ENCODE measurements at places on chromosomes 5 and 9. TPM values are rescaled to one million over a fixed set of nuclear protein-coding genes. Genes with fewer than 3 reads are reported as not detected.

GRCh38 chr9:89422151-89422975 lies 75.5 kb downstream of the SEMA4D start:
- H3K27me3 ChIP-seq = no peaks in the 10 kb centered on the region
- H3K36me3 ChIP-seq = no peaks in the 10 kb centered on the region
- H3K4me3 ChIP-seq = no peak overlapping the region
- no peak overlapping the region for H3K27ac ChIP-seq

- H3K27ac ChIP-seq = no peak overlapping the region
- no peaks in the 10 kb centered on the region for H3K36me3 ChIP-seq
- no peak for DNase-seq
- no peaks in the 10 kb centered on the region for H3K4me1 ChIP-seq
- no peaks in the 10 kb centered on the region for H3K27me3 ChIP-seq
- no peak overlapping the region for H3K4me3 ChIP-seq
These were observed 25.7 kb upstream of the FCN1 start for GRCh38 chr9:134943411-134943810.

GRCh38 chr5:15797116-15797515 lies 297.1 kb downstream of the FBXL7 start:
- H3K27ac ChIP-seq = no peak overlapping the region
- no peaks in the 10 kb centered on the region for H3K27me3 ChIP-seq
- H3K4me3 ChIP-seq = no peak overlapping the region
- no peak for DNase-seq
- H3K4me1 ChIP-seq = no peaks in the 10 kb centered on the region

DNA sequence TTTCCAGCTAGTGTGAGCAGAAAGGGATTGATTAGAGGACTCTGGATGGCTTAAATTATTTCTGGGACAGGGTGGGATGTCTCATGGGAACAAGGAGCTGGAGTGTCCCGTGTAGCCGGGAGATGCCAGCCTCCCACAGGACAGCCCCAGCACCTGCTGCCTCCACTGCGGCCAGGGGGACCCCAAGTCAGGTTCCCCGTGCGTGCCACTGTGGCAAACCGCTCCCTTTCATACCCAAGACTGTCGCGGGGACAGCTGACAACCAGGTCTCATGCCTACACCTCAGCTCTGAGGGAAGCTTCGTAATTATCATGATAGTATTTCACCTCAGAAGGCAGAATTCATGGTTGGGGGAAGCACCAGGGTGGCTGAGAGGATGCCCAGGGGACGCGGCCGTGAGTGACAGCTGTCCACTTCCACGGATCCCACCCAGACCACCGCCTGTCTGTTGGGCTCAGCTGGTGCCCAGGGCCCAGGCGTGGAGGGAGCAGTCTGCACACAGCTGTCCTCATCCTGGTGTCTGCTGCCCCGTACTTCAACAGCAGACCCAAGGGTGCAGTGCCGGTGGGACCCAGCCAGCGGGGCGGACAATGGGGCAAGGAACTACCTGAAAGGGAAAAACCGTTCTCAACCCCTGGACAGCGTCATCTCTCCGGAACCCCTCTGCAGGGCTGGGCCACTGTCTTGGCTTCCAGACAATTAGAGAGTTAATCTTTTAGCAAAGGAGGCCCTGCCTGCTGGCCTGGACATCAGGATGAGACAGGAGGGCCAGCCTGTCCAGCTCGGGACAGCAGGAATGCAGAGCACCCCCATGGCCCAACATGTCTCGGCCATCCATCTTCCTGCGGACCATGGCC lies 166.9 kb downstream of the OLFM1 start:
- H3K36me3 ChIP-seq = no peaks in the 10 kb centered on the region
- H3K4me3 ChIP-seq = no peak overlapping the region
- no peak for DNase-seq
- H3K4me1 ChIP-seq = no peaks in the 10 kb centered on the region
- H3K27me3 ChIP-seq = no peaks in the 10 kb centered on the region

- no peaks in the 10 kb centered on the region for H3K27me3 ChIP-seq
- no peak for DNase-seq
- H3K36me3 ChIP-seq = no peaks in the 10 kb centered on the region
These were observed 92.0 kb downstream of the SPEF2 start for GRCh38 chr5:35709688-35710087.

- no peaks in the 10 kb centered on the region for H3K36me3 ChIP-seq
- DNase-seq = no peak
- H3K4me3 ChIP-seq = no peak overlapping the region
These were observed 3.3 kb downstream of the RNF183 start for GRCh38 chr9:113299800-113300292.

- no peak overlapping the region for H3K4me3 ChIP-seq
- H3K4me1 ChIP-seq = no peaks in the 10 kb centered on the region
- DNase-seq = no peak
- no peaks in the 10 kb centered on the region for H3K27me3 ChIP-seq
These were observed 31.0 kb upstream of the B4GALT1 start for GRCh38 chr9:33198165-33198564.

DNA sequence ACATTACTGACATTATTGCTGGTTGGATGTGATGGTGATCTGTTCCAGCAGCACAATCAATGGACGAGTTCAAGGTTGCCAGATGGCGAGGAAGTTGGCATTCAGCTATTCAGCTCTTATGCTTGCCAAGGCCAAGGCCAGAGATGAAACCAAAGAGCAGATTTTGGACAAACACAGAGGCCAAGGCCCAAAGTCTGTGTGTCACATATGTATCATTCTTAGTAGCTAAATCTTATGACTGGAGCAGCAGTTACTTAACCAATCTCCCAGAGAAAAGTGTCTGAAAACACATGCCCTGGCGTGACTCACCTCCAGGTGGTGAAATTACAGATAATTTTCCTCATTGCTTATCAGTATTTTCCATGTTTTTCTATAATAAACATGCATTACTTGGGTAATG lies 189.0 kb upstream of the EGFLAM start:
- no peak for DNase-seq
- H3K36me3 ChIP-seq = no peaks in the 10 kb centered on the region
- H3K27me3 ChIP-seq = no peaks in the 10 kb centered on the region
- H3K4me1 ChIP-seq = peaks cover 9% of the 10 kb centered on the region
- H3K4me3 ChIP-seq = no peak overlapping the region

DNA sequence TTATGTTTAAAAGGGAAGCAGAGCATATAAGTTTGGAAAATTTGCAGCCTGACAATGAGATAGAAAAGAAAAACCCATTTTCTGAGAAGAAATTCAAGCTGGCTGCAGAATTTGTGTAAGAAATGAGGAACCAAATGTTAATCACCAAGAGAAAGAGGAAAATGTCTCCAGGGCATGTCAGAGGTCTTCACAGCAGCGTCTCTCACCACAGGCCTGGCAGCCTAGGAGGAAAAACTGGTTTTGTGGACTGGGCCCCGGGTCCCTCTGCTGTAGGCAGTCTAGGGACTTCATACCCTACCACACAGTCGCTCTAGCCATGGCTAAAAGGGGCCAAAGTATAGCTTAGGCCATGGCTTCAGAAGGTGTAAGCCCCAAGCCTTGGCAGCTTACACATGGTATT lies 32.1 kb upstream of the HSD17B4 start:
- peaks cover 20% of the 10 kb centered on the region for H3K4me1 ChIP-seq
- H3K27ac ChIP-seq = no peak overlapping the region
- H3K27me3 ChIP-seq = no peaks in the 10 kb centered on the region
- no peak for DNase-seq
- H3K4me3 ChIP-seq = no peak overlapping the region

- H3K27ac ChIP-seq = no peak overlapping the region
- no peak for DNase-seq
- H3K4me3 ChIP-seq = no peak overlapping the region
- peaks cover 9% of the 10 kb centered on the region for H3K4me1 ChIP-seq
These were observed 10.9 kb upstream of the ARHGEF28 start for GRCh38 chr5:73615085-73615484.

DNA sequence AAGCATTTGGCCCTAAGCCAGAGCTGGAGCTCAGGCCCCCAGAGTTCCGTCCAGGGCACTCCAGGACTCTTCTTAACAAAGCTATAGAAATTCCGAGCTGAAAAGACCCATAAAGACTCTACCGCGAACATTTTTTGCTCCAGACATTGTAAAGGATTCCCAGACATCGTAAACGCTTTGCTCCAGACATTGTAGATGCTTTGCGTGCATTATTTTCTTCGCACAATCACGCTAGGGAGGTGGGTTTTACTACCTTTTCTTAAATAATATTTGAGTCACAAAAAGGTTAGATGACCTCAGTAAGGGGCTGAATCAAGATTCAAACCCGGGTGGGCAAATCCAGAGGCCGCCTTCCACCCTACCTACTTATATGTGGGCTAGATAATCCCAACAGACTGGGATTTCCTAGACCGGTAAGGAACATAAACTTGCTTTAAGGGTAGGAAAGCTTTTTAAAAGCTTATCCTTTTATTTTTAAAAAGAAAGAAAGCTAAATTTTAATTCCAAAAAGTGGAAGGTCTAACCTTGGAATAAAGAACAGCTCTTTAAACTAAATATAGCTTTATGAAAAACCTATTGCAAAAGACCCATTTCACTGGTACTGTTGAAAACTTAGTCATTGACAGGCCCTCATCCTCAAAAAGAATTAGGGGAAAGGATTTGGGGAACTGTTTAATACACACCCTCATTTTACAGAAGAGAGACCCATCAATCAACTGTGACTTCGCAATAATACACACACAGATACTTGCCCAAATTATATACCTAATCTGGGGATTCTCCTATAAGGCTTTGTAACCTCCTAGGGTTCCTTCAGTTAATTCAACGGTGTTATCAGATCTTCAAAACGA lies 822 bp upstream of the TNIP1 start:
- H3K27ac ChIP-seq = peak overlapping the region; percentile 93
- H3K4me1 ChIP-seq = peaks cover 50% of the 10 kb centered on the region
- DNase-seq = no peak
- H3K27me3 ChIP-seq = no peaks in the 10 kb centered on the region
- H3K4me3 ChIP-seq = peak overlapping the region; percentile 89

GRCh38 chr5:140220698-140221064 lies 45.7 kb downstream of the CYSTM1 start:
- no peak for DNase-seq
- H3K4me1 ChIP-seq = peaks cover 11% of the 10 kb centered on the region
- H3K27me3 ChIP-seq = no peaks in the 10 kb centered on the region
- no peaks in the 10 kb centered on the region for H3K36me3 ChIP-seq
- H3K4me3 ChIP-seq = no peak overlapping the region

GRCh38 chr9:122076117-122076516 lies 17.0 kb downstream of the TTLL11 start:
- H3K27ac ChIP-seq = no peak overlapping the region
- peaks cover 3% of the 10 kb centered on the region for H3K4me1 ChIP-seq
- H3K36me3 ChIP-seq = no peaks in the 10 kb centered on the region
- H3K4me3 ChIP-seq = no peak overlapping the region
- H3K27me3 ChIP-seq = no peaks in the 10 kb centered on the region

DNA sequence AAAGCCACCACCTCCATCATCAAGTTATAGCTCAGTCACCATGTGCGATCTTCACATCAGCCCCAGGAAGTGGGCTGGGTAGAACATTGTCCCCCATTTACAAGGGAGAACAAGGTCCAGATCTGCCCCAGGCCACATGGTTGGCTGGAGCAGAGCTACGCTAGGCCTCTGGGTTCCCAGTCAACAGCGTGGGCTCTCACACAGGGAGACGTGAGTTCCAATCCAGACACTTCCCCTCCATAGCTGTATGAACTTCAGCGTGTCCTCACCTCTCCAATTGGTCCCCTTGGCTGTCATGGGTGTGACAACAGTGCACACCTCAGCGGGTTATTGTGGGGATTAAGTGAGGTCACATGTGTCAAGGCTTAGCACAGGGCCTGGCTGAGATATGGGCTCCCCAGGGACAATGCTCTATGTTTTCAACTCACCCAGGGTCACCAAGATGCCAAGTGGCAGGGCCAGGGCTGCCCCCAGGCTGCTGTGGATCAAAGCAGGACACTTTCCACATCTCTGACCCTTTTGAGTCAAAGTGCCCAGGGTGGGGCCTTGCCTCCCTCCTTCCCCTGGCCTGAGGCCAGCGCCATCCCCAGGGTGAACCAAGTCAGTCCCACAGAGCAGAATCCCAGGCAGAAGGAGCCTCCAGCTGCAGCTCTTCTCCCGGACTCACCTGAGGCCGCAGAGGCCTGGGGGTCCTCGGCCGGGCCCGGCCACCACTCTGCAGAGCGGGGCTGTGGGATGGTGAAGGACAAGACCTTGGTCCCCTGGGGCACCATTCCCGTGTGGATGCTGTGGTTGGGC lies 19.8 kb downstream of the AKNA start:
- H3K4me1 ChIP-seq = peaks cover 31% of the 10 kb centered on the region
- DNase-seq = no peak
- peak overlapping the region; percentile 10 for H3K27ac ChIP-seq
- no peaks in the 10 kb centered on the region for H3K27me3 ChIP-seq
- H3K36me3 ChIP-seq = peaks cover 17% of the 10 kb centered on the region
- H3K4me3 ChIP-seq = no peak overlapping the region

DNA sequence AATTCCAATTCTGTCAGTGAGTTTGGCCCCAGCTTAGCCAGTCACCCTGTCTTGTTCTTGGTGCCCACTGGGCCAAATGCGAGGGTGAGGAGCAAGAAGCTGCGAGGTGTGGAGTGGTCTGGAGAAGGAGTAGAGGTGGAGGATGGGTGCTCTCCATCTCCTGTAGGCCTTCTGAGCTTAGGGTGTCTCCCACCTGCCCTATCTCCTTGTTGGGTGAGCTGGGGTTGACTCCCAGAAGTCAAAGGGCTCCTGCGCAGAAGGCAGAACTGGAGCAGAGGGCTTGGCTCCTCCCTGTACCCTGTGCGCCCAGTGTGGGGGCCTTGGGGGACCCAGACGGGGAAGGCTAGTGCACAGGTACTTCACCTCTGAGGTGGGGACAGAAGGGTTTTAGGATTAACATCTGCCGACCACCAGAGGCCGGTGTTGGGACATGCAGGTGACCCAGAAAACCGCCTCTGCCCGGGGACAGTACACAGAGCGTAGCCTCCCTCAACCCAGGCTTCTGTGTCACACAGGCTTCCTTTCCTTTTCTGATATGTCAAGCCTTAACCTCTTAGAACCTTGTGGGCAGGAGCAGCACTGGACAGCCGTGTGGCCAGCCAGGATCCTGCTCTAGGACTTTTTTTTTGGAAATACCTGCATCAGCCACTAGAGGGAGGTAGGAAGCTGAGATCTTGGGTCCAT lies 16.9 kb downstream of the IL5 start:
- no peaks in the 10 kb centered on the region for H3K27me3 ChIP-seq
- no peak overlapping the region for H3K4me3 ChIP-seq
- no peaks in the 10 kb centered on the region for H3K4me1 ChIP-seq
- DNase-seq = peak; percentile 53

DNA sequence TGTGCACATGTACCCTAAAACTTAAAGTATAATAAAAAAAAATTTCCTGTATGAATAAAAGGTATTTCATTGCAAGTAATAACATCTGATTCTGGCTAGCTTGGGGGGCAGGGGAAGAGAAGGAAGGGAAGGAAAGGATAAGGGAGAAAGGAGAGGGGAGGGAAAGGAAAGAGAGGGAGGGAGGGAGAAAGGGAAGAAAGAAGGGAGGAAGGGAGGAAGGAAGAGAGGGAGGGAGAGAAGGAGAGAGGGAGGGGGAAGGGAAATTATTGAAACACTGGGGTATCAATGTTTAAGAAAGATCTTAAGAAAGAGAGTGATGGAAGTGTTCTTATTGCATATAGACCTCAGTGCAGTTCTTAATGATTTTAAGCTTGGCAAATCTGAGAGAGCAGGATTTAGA lies 129.8 kb upstream of the ZNF366 start:
- no peak overlapping the region for H3K27ac ChIP-seq
- H3K36me3 ChIP-seq = no peaks in the 10 kb centered on the region
- no peak overlapping the region for H3K4me3 ChIP-seq
- no peaks in the 10 kb centered on the region for H3K27me3 ChIP-seq
- H3K4me1 ChIP-seq = no peaks in the 10 kb centered on the region

The PCDHB11 gene
- 0.09 TPM for polyA plus RNA-seq

The ZNF782 gene
- 0.70 TPM for polyA plus RNA-seq

The SPATA31D4 gene
- polyA plus RNA-seq = not detected

The PRR16 gene
- 0.21 TPM for polyA plus RNA-seq

The LHX6 gene
- 0.10 TPM for polyA plus RNA-seq

The SEMA5A gene
- polyA plus RNA-seq = 1.4 TPM

The SOHLH1 gene
- not detected for polyA plus RNA-seq

The SLC45A2 gene
- 0.01 TPM for polyA plus RNA-seq

All from liver (tissue), 10 donors.